LNCaP clone FGC (cell line): ENCODE measurements at places on chromosomes 6 and 20.

- DNase-seq: no peak
These were observed 199.4 kb downstream of the PHACTR1 start for GRCh38 chr6:12916006-12916405.

- no peak for DNase-seq
These were observed 1215.6 kb upstream of the MAP3K7 start for GRCh38 chr6:91802431-91802830.

DNA sequence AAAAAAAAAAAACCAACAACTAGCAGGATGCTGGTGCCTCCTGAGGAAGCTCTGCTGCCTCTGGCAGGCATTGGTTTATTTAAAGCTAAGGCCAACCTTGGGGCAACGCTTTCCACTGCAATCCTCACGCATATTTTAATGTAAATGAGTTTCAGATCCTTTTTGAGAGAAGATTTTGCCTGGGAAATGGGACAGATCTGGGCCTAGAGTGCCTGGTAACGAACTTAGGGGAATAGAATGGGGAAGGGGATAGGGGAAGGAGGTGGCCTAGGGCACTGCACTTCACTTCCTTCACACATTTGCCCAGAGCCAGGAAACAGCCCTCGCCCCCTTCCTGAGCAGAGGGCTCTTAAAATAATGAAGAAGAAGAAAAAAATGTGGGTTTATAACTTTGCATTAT is 132.7 kb upstream of the TMEM170B start:
- no peak for DNase-seq

- DNase-seq: no peak
These were observed 45.6 kb downstream of the PDE7B start for GRCh38 chr6:135897087-135897486.

DNA sequence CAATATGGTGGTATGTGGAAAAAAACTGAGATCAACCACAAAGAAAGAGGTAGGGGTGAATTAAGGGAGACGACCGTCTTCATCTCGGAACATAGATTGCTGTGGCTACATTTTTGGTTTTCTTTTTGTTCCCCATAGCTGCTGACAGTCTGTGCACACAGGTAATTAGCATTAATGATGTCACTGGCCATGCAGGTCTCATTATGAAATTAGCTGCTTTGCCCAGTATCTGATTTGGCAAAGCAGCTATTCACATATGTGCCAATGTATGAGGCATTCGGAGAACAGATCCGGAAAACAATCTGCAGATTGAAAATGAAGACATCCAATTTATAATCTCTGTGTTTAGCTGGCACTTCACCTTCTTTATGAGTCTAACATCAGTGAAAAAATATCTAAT is 13.1 kb downstream of the NOX3 start:
- DNase-seq: no peak
